Mesothelial cell of epicardium (in vitro differentiated cells): ENCODE measurements at places on chromosomes 11 and 22. TPM values are rescaled to one million over a fixed set of nuclear protein-coding genes. Genes with fewer than 3 reads are reported as not detected.

AIFM3 gene
- 2.4 to 3.2 TPM (median 2.5 TPM) in 3 replicates for total RNA-seq

SLC16A8 gene
- 0.14 to 0.60 TPM (median 0.18 TPM) in 3 replicates for total RNA-seq

DNA sequence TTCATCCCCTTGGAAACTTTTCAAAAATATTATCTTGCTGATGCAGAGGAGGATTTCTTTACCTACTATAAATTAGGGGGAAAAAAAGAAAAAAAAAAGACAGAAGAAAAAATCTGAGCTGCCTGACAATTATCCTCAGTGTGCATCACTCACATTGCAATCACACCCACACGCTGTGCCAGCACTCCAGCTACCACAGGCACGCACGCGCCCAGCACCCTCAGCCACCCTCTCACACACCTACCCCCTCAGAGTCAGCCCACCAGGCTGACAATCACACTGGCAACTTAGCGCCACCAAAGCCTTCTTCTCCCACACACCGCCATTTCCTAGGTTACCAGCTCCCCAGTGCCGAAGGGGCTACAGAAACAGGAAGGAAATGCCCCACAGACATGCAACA, 236.1 kb downstream of the KCNA4 start:
- peak; percentile 43 for DNase-seq

DNA sequence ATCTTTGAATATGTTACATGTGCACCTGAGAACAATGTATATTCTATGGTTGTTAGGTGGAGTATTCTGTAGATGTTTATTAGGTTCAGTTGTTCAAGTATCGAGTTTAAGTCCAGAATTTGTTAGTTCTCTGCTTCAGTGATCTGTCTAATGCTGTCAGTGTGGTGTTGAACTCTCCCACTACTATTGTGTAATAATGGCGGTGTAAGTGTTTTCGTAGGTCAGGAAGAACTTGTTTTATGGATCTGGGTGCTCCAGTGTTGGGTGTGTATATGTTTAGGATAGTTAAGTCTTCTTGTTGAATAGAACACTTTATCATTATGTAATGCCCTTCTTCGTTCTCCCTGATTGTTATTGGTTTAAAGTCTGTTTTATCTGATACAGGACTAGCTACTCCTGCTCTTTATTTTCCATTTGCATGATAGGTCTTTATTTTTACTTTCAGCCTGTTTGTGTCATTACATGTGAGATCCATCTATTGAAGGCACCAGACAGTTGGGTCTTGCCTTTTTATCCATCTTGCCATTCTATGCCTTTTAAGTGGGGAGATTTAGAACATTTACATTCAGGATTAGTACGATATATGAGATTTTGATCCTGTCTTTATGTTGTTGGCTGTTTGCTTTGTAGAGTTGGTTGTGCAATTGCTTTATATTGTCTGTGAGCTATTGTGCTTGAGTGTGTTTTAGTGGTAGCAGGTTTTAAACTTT, 121.6 kb downstream of the DDX10 start:
- no peak for DNase-seq

DNA sequence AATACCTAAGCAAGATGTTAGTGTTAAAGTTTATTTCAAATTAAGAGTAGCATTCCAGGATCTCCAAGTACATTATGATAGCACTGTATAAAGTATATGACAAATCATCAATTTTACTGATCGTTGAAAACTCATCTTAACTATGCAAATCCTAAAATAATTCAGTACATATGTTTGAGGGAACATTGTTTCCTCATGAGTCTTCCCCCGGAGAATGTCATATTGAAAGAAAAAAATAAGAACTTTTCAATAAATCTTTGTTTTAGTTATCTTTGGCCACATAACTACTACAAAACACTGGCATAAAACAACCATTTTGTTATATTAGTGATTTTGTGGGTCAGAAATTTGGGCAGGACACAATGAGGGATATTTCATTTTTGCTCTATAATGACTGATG, 135.4 kb downstream of the METTL15 start:
- DNase-seq: no peak

GRCh38 chr11:45806072-45806933, 1.4 kb downstream of the SLC35C1 start:
- DNase-seq: no peak

- DNase-seq: no peak
Observed at GRCh38 chr11:22713336-22713735, 46.9 kb downstream of the GAS2 start.

DNA sequence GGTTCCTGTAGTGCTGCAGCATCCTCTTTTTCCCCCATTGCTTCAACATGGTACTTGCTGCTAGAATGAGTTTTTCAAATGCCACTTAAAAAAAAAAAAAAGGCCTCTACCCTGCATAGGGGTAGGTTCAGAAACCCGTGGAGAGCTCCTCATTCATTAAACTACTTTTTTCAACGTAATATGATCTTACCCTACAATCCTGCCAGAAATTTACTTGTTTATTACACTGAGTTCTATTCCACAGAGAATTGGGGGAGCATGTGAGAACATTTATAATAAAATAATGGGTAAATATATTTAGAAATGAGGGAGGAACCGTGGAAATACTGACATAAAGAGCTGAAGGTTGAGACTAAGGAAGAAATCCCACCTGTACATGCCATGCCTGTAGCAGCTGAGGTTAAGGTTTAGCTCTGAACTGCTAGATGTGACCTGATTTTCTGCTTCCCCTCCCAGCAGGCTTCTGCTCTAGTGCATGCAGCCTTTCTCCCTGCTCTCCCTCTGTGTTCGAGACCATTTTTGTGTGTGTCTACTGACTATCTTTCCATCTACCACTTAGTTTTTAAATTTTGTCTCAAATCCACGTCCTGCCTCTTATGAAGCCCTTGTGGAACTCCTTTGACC, 225.7 kb downstream of the DDX10 start:
- no peak for DNase-seq

- DNase-seq: no peak
Observed at GRCh38 chr22:37569009-37569920, 9.0 kb downstream of the CDC42EP1 start.

GRCh38 chr11:133999355-133999754, 42.6 kb upstream of the IGSF9B start:
- DNase-seq: no peak

GRCh38 chr11:62372871-62373270, 35.6 kb downstream of the ASRGL1 start:
- no peak for DNase-seq
